Breast epithelium (tissue), 4 donors: ENCODE measurements at places on chromosomes 7 and 10. TPM values are rescaled to one million over a fixed set of nuclear protein-coding genes. Genes with fewer than 3 reads are reported as not detected.

Gene FRAT1
- 11.6 TPM for total RNA-seq

Gene METTL27
- total RNA-seq = 7.0 TPM

Gene LRRC18
- total RNA-seq = not detected

Gene NUTM2A
- total RNA-seq = 2.9 TPM

DNA sequence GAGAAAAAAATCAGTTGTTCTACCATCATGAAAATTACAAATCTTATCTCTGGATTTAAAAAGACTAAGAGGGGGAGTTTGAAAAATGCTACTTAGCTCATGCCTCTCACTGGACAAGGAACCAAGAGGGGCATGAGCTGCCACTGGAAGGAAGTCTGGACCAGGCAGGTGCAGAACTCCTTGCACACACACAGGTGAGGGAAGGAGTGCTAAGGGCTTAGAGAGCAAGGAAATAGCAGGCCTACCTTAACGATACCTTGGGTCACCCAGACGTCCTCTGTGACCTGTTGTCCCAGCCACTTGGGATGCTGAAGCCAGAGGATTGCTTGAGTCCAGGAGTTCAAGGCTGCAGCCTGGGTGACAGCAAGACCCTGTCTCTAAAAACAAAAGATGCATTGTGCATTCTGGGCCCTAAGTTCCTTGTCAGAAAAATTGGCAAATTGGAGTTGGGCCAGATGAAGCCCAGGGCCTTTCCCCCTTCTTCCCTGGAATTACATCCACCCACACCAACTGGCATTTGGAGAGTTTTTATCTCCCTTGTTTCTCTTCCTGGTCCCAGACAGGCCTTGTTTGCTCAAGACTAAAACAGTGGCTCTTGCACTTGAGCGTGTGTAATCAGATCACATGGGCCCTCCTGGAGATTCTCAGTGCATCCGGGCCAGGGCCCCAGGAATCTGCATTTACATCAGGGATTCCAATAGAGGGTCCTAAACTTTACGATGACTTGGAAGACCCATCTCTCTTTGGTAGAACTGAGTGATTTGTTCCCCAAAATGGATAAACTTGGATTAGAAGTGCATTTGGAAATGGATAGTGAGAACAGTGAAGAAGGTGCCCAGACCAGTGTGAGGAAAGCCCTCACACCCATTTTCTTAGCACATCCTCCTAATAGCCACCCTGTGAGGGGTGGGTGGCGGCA, 3.0 kb downstream of the DDIT4 start:
- DNase-seq = peak; percentile 32

GRCh38 chr10:70164163-70164562, 6.2 kb downstream of the SAR1A start:
- no peak for DNase-seq

DNA sequence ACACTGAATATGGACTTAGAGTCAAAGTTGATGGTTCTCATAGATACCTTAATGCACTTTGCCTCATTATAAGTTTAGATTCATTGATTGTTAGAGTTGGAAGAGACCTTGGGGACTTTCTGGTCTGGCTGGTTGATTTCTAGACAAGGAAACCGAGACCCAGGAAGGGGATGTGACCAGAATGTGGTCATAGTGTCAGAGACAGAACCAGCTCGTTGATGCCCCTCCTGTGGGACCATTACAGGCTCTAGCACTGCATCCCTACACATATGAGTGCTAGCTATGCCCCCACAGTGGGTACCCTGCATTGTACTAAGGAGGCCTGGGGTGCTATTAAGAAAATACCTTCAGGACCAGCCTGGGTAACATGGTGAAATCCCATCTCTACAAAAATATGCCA, 306.6 kb downstream of the CAMK1D start:
- DNase-seq = no peak

GRCh38 chr7:133682364-133683181, 429.7 kb downstream of the EXOC4 start:
- no peak for DNase-seq

- no peak for DNase-seq
Measured at GRCh38 chr10:73039635-73040034, 57.0 kb downstream of the P4HA1 start.

DNA sequence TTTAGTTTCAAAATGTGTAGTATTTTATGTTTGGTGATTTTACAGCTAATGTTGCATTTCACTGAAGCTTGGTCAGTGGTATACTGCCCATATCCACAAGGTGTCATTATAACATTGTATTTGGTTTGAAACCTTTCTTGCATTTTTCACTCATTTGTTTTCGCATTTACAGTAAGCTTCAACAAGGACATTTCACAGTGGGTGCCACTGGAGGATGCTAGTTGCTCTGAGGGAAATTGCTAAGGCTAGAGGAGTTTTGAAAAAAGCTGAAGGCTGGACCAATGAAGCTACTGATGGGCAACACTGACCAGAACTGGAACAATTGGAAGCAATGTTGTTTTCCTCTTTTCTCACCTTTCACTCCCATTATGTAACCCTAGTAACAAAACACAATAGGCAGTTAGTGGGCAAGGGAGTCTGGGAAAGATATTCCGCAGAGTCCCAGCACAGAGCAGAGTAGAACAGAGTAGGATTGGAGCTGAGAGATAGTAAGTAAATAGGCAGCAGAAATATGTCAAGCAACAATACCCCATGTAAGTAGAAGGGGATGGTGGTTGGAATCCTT, 23.6 kb upstream of the SRI start:
- no peak for DNase-seq
